ENCODE measurements at places on chromosomes 7 and 10.
A peak's percentile ranks its signal among the peaks of the same experiment; 100 is the strongest.

GRCh38 chr10:11109590-11109989 is 91.9 kb downstream of the CELF2 start:
- DNase-seq: no peak

DNA sequence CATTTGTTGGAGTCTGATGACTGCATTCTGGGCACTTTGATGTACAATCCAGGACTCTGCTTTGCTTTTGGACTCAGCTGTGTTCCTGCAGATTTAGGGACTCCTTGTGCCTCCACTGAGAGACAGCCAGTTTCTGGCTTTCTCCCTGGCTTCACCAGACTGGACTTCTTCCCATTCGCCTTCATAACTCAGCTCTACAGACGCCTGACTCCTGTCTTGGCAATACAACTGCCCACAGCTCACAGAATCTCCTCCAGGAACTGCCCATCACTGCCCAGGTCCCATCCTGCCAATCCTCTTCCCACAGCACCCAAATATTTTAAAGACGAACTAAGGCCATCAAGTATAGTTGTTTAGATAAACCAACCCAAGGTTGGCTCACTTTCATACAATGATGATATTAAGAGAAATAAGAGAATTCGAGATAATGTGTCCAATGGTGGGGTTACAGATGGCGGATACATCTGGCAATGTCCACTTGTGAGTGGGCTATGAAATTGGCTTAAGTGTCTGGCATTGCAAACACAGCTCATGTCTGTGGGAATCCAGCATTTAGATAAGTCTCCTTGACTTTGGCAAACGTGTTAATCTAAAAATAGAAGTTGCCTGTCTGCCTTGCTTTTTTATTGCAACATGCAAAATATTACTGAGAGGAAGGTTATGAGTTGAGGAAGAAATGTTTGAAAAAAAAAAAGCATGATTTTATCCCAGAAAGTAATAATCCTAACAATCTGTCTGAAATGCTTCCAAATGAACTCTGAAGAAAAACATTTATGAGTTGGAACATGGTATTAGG is 95.1 kb downstream of the ITGA8 start:
- DNase-seq: no peak

- DNase-seq: no peak
These were observed 887 bp downstream of the COL13A1 start for GRCh38 chr10:69802424-69803161.

DNA sequence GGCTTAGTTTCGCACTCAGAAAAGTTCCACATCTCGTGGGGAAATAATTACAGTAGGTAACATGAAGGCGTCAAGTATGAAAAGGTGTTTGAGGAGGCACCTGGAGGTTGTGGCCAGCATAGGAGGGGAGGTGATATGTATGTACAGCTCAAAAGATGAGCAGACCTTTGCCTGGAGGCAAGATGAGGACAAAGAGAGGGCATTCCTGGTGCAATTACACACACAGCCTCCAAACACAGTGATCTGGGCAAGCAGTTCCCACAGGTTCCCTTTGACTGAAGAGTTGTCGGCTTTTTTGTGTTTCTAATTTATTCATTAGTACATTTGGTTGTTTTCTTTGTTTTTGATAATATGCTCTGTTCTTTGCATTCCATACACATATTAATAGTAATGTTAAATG is 46.9 kb downstream of the CDK14 start:
- no peak for DNase-seq

DNA sequence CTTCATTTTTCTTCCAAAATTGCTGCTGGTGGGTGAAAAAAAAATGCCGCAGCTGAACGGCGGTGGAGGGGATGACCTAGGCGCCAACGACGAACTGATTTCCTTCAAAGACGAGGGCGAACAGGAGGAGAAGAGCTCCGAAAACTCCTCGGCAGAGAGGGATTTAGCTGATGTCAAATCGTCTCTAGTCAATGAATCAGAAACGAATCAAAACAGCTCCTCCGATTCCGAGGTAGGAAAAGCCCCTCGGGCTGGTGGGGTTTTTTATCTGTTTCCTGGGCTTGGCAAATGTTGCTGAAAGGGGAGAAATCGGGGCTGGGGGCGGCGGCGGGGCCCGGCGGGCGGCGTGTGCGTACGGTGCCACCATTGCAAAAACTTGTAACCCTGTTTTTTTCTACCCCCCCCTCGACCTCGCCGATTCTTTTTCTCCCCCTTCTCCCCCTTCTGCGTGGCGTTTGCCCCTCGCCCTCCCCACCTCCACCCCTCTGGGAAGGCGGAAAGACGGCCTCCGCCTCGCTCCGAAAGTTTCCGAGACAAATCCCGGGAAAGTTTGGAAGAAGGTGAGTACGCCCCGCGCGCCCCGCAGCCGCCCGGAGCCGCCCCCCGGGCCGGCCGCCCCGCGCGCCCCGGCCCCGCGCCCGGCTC is 789 bp downstream of the TCF7L2 start:
- DNase-seq: no peak

DNA sequence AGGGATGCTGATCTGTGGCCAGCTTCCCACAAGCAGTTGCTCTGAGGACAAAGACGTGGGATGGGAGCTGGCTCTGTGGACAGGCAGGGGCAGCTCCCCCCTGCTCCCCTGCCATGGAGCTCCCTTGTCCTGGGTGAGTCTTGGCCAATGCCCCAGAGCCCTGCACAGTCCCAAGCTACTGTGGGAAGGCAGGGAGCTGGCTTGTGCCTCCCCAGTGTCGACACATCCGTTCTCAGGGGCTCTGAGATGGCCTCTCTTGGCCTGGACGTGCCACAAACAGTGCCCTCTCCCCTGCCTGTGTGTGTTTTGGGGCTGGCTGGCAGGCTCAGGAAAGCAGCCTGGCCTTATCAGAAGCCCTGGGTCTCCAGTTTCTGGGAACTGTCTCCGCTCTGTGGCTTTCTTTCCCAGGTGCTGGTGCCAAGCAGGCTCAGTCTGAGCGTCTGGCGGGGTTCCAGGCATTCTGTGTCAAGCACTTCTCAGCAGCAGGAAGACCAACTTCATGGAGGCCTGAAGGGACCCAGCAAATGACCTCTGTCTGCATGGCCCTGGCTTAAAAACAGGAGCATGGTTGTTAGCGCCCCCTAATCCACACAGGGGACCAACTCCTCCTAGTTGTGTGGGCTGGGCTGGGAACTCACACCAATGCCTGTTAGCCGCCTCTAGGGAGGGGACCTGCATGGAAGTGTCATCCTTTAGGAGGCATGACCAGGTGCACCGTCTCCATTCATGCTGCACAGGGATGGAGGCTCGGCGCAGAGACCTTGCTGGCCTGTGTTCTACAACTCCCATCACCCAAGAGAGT is 375.2 kb downstream of the RPS24 start:
- DNase-seq: no peak

DNA sequence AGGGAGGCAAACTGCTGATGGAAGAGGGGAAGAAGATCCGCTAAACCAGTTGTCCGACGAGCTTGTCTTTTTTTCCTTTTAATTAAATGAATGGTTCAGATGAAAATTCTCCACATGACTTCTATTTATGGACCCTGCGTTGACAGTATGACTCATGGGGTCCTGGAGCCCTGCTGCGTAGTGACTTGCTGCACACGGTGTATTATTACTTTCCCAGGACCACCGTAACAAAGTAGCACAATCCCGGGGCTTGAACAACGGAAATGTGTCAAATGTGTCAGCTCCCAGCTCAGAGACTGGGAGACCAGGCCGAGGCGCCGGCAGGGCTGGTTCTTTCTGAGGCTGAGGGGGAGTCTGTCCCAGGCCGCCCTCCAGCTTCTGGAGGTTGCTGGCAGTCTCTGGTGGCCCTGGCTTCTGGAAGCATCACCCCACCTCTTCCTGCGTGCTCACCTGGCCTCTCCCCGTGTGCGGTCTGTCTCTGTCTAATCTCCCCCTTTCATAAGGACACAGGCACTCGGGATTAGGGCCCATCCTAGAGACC is 33.8 kb upstream of the MNX1 start:
- DNase-seq: peak; percentile 28
